Neural crest cell (in vitro differentiated cells): ENCODE measurements at places on chromosomes 2 and 18. TPM values are rescaled to one million over a fixed set of nuclear protein-coding genes. Genes with fewer than 3 reads are reported as not detected.

GRCh38 chr2:150211164-150211631 lies 276.3 kb downstream of the RND3 start:
- no peak for DNase-seq
- H3K4me1 ChIP-seq: peaks cover 16% of the 10 kb centered on the region
- H3K27ac ChIP-seq: no peak overlapping the region
- H3K27me3 ChIP-seq: no peaks in the 10 kb centered on the region
- no peak overlapping the region for H3K4me3 ChIP-seq

DNA sequence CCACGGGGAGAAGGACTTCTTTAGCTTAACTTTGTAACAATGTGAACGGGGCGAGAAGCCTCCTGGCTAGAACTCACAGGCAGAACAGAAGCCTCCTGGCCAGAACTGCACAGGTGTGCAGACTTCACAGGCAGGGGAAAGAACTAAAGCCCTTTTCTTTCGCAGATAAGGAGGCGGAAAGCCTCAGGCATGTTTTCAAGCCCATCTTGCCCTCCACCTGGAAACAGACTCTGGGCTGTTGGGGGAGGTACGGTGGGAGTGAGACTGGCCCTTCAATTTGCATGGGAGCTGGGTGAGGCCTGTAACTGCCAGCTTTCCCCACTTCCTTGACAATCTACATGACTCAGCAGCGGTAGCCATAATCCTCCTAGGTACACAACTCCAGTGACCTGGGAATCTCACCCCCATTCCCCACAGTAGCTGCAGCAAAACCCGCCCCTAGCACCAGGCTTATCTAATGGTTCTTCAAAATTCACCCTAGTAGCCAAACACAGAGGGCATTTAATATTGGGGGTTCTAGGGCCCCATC lies 22.9 kb upstream of the ABCA12 start:
- no peaks in the 10 kb centered on the region for H3K4me1 ChIP-seq
- no peak overlapping the region for H3K4me3 ChIP-seq
- H3K36me3 ChIP-seq: peaks cover 2% of the 10 kb centered on the region
- H3K27me3 ChIP-seq: no peaks in the 10 kb centered on the region
- DNase-seq: no peak

GRCh38 chr18:5900262-5900661 lies 4.9 kb upstream of the TMEM200C start:
- no peak overlapping the region for H3K4me3 ChIP-seq
- no peak overlapping the region for H3K27ac ChIP-seq
- DNase-seq: no peak
- H3K36me3 ChIP-seq: peaks cover 40% of the 10 kb centered on the region
- H3K27me3 ChIP-seq: no peaks in the 10 kb centered on the region

DNA sequence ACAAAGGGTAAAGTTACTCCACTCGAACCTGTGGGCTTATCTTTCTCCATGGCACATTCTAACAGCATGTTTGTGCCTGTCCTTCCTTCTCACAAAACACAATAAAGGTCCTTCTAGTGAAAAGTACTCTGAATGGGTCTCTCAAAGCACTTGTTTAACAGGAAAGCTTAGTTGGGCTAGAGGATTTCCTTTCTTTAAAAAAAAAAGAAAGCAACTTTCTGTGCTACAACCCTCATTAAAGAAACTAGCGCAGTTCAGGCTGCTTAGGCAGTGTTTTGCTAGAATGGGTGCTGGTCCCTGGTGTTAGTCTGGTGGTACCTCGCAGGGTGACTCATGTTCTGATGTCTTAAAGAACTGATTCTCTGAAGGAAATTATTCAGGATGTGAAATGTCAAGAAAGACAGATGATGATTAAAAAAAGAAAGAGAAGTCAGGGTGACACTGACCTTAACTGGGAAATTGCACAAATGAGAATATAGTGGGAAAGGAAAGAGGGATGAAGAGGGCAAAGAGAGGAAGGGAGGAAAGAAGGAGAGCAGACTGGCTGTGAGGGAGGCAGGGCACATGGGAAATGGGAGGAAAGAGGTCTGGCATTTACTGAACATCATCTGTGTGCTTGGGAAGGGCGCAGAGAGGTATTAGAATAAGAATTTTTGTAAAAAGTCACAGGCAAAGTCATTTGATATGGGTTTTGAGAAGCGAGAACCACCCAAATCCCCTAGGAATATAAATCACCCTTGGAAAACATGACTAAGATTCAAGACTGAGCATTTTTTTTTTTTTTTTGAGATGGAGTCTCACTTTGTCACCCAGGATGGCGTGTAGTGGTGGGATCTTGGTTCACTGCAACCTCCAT lies 74.9 kb downstream of the ATP8B1 start:
- H3K36me3 ChIP-seq: peaks cover 9% of the 10 kb centered on the region
- no peaks in the 10 kb centered on the region for H3K27me3 ChIP-seq
- peaks cover 9% of the 10 kb centered on the region for H3K4me1 ChIP-seq
- no peak overlapping the region for H3K4me3 ChIP-seq
- peak overlapping the region; percentile 64 for H3K27ac ChIP-seq

GRCh38 chr2:3465844-3466481 lies 53.4 kb downstream of the ADI1 start:
- H3K27ac ChIP-seq: no peak overlapping the region
- H3K27me3 ChIP-seq: no peaks in the 10 kb centered on the region
- no peak overlapping the region for H3K4me3 ChIP-seq
- no peak for DNase-seq
- H3K4me1 ChIP-seq: peaks cover 4% of the 10 kb centered on the region

DNA sequence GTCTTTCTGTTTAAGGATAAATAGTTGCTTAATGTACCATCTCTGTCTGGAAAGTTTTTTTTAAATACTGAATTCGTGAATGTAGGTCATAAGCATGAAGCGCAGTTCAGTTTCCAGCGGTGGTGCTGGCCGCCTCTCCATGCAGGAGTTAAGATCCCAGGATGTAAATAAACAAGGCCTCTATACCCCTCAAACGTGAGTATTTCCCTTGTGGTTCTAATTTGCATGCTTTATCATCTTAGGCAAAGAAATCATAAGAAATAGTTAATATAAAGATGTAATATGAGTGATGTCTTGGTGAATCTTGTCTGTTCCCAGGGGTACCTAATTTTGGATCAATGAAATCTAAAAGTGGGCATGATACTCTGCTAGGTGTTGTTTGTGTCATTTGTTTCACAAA lies 1.5 kb downstream of the NDC80 start:
- H3K4me3 ChIP-seq: peak overlapping the region; percentile 96
- H3K27ac ChIP-seq: peak overlapping the region; percentile 85
- DNase-seq: no peak
- H3K36me3 ChIP-seq: no peaks in the 10 kb centered on the region
- peaks cover 31% of the 10 kb centered on the region for H3K4me1 ChIP-seq

- peaks cover 13% of the 10 kb centered on the region for H3K36me3 ChIP-seq
- DNase-seq: no peak
- no peak overlapping the region for H3K27ac ChIP-seq
- no peaks in the 10 kb centered on the region for H3K4me1 ChIP-seq
- no peaks in the 10 kb centered on the region for H3K27me3 ChIP-seq
- H3K4me3 ChIP-seq: no peak overlapping the region
Observed at GRCh38 chr2:190911813-190912212, 31.2 kb downstream of the GLS start.

DNA sequence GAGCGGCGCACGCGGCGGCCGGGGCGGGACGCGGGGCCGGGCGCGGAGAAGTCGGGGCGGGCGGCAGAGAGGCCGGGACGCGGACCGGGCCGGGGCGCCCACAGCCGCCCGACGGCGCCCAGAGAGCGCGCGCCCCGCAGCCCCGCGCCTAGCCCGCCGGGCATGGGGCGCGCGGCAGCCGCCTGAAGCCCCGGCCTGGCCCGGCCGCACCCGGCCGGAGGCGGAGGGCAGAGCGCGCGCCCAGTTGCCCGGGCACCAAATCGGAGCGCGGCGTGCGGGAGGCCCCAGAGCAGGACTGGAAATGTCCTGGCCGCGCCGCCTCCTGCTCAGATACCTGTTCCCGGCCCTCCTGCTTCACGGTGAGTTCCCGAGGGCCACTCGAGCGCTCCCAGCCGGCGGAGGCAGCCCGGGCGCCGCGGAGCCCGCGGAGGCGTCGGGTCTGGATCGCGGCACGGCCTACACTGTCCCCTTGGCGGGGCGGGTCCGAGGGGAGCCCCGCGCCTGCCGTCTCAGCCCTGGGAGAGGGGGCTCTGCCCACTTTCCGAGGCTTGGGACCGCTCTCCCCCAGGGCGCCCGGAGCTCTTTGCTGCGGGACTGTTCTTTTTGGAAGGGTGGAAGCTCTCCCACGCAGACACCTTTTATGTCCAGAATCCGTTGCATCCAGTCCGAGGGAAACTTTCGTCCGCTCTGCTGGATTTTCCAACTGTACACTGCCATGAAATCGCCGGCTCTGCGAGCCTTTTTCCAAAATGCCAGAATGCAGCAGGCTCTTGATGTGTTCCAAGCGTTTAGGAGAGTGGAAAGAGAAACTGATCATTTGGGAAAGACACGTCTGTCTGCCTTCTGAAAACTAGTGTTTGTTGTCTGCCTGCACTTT lies 484 bp downstream of the APCDD1 start:
- DNase-seq: peak; percentile 32
- peak overlapping the region; percentile 97 for H3K4me3 ChIP-seq
- peaks cover 9% of the 10 kb centered on the region for H3K27me3 ChIP-seq
- H3K4me1 ChIP-seq: peaks cover 66% of the 10 kb centered on the region
- peaks cover 7% of the 10 kb centered on the region for H3K36me3 ChIP-seq
- H3K27ac ChIP-seq: peak overlapping the region; percentile 86

DNA sequence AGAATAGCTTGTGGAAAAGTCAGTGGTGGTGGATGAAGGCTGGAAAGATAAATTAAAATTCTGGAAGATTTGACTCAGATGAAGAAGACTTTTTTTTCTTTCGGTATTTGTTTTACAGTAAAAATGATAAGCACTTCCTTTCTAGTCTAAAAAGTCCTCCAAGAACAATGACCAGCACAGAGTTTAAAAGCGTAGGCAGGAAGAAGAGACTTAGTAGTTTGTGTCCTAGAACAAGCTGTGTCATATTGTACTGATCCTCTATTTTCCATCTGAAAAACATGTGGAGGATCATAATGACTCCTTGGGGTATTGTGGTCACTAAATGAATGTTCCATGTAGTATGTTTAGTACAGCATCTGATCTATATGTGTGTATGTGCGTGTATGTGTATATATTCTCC lies 132.4 kb upstream of the FSHR start:
- H3K27me3 ChIP-seq: no peaks in the 10 kb centered on the region
- no peaks in the 10 kb centered on the region for H3K36me3 ChIP-seq
- DNase-seq: no peak
- H3K4me1 ChIP-seq: peaks cover 5% of the 10 kb centered on the region

The KIAA2012 gene
- 0.07 and 0.34 TPM in 2 replicates for total RNA-seq

The DPP10 gene
- total RNA-seq: 2.1 and 3.0 TPM in 2 replicates

The RAD51AP2 gene
- total RNA-seq: 0.16 and 0.23 TPM in 2 replicates

The PPP1R7 gene
- 53.2 and 59.0 TPM in 2 replicates for total RNA-seq

The LRRC30 gene
- total RNA-seq: not detected in 2 replicates
